ENCODE measurements at places on chromosomes 12 and 14.

DNA sequence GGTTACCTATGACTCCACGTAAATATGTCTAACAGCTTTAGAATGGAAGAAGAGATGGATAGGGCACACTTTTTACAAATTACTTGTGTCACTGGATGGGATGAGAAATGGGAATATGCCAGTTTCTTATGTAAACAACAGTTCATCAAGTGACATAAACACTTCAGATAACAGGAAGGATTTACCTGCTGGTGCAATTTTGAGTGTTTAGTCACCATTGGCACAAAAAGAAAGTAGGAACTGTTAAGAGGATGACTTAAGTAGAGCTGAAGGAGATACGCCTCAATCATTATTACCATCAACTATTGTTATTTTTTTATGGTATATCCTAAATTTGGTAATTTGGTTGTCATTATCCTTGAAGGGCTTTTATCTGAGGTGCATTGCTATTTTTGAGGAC is 83.2 kb downstream of the RMST start:
- DNase-seq = no peak

DNA sequence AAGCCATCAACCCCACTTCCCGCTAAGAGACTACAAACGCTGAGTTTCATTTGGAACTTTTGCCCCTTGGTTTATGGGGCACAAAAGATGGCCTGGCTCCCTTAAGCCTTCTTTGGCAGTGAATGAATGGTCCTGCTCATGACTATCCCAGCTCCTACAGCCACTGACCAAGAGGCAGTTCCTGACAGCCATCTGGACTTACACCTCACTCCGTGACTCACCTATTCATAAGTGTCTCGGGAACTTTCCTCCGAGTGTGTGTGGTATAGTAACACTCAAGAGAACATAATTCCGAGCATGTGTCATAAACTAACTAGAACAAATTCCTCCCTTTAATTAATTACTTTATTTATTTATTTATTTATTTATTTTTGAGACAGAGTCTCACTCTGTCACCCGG is 51.9 kb upstream of the NUDT4 start:
- peak; percentile 74 for DNase-seq

- no peak for DNase-seq
These were observed 239.2 kb downstream of the SPTSSA start for GRCh38 chr14:34222867-34223266.

- no peak for DNase-seq
These were observed 6.2 kb downstream of the ANGEL1 start for GRCh38 chr14:76806446-76806845.

Measured in fibroblast of mammary gland (primary cell).